NCI-H2171 treated with DMSO at 0.1 percent for 48 hours (cell line): ENCODE measurements at places on chromosomes 13 and 19.

GRCh38 chr13:76471486-76471885, 414.7 kb downstream of the KCTD12 start:
- DNase-seq, result no peak

DNA sequence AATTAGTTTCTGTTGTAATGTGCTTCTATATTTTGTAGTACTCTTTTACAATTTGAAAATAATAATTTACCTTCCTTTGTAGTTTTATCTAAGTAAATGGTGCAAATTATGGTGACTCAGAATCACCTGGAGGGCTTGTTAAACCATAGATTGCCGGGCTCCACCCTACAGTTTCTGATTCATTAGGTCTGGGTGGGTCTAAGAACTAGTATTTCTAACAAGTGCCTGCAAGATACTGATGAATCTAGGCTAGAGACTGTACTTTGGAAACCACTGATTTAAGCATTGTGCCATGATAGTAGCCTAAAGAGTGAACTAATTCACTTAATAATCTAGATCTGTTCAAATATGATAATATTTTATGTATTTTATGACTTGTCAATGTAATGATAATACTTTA, 437.4 kb upstream of the SPRY2 start:
- DNase-seq, result no peak

GRCh38 chr19:35715981-35716800, 1.6 kb upstream of the KMT2B start:
- peak; percentile 37 for DNase-seq

GRCh38 chr13:84137292-84137691, 255.0 kb upstream of the SLITRK1 start:
- no peak for DNase-seq

DNA sequence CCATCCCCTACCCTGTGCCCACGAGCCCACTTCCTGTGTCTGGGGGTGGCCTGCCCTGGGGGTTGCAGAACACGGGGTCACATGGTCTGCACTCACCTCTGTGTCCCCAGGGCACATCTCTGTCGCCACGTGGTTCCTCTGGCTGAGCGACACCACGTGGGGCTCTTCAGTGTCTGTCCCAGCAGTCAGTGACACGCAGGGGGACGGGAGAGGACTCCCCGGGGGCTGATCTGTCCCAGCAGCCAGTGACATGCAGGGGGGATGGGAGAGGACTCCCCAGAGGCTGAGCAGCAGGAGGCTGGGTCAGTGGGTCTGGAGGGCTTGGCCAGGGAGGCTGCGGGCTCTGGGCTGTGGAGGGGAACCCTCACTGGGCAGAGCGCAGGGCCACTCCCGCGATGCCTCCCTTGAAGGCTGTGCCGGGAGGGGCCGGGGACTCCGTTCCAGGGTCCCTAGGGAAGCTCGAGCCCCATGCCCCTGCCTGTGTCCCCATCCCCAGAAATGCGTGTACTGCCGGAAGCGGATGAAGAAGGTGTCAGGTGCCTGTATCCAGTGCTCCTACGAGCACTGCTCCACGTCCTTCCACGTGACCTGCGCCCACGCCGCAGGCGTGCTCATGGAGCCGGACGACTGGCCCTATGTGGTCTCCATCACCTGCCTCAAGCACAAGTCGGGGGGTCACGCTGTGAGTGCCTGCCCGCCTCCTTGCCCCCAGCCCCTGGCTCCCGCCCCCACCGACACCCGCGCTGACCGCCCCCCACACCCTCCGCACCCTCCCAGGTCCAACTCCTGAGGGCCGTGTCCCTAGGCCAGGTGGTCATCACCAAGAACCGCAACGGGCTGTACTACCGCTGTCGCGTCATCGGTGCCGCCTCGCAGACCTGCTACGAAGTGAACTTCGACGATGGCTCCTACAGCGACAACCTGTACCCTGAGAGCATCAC, 174.8 kb downstream of the KDM4B start:
- DNase-seq, result no peak

DNA sequence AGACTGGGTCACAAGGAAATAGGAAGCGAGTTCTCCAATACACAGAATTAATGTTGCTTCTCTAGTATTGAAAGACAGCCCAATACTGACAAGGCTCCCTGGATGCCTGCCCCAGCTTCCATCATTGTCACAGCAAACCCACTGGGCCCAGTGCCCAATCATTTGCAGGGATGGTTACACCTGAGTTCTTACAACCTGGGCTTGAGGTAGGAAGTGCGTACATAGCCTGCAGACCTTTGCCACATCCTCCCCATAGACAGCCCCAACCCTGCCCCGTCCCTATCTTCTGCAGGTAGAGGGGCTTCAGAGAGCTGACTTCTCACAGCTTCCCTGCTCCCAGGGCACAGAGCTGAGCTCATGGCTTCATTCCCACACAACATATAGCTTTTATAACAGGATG, 108.1 kb upstream of the UBL3 start:
- no peak for DNase-seq

- no peak for DNase-seq
These were observed 45.1 kb downstream of the ATP11A start for GRCh38 chr13:112734696-112735547.

DNA sequence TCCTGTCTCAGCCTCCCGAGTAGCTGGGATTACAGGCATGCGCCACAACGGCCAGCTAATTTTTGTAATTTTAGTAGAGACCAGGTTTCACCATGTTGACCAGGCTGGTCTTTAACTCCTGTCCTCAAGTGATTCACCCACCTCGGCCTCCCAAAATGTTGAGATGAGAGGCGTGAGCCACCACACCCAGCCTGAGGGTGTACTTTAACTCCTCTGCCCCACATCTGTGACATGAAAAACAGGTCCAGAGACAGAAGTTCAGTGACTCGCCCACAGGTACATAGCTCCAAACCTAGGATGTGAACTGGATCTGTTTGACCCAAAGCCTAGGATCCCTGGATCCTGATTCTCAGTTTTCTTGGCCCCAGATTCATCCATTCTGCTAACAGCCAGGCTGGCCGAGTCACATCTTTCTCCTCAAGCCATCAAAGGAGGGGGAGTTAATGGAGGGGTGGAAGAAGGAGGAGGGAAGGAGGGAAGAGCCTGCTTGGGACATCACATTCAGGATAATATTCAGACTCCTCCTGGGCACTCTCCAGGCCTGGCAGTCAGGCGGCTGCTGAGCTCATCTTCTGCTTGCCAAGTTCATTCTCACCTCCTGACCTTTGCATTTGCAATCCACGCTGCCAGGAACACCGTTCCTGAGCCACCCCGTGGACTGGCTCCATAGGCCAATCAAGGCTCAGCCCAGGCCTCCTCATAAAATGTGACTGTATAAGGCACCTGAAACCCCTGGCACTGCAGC, 3.1 kb downstream of the SPC24 start:
- DNase-seq, result no peak

DNA sequence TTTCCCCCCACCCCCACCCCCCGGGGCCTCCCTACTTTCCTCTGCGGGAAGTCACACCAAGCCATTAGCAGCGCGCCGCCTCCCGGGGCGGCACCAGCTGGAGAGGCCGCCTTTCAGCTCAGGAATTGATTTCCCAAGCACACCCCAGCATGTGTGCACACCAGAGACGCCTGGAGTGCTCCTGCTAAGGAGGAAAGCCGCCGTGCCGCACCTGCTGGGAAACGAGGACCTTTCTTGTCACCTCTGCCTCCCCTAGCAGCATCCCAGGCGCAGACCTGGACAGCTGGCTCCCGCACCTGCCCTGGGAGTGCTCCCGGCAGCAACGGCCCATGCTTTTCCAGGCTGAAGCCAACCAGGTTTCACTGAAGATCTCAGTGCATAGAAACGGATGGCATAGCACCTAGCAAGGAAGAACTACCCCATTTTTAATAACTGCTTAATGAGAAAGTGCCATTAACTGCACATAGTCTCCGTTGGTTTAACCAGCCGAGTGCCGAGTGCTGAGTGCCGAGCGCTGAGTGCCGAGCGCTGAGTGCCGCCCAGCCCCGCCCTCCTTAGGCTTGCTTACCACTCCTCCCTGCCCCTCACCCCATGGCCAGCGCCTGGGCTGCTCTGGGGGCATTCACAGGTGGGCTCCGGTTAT, 165.0 kb downstream of the USP12 start:
- peak; percentile 88 for DNase-seq

- no peak for DNase-seq
These were observed 43.4 kb upstream of the PDCD5 start for GRCh38 chr19:32537580-32537979.

DNA sequence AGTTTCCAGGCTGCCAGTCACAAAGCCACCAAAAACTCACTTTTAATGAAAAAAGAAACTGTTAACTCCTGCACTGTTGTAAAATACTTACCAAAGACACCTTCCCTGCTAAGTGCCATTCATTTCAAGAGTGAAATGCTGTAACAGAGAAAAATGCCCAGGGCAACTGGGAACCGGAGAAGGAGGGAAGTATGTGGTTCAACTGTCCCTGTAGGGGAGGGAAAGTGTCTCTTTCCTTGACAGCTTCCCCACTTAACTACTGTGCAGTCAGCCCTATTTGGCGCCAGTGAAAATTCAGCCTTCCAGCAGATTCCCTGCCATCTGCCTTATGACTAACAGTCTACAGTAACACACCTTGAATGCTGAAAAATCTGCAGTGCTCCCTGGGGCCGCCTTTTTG, 789.0 kb downstream of the DIAPH3 start:
- peak; percentile 73 for DNase-seq

DNA sequence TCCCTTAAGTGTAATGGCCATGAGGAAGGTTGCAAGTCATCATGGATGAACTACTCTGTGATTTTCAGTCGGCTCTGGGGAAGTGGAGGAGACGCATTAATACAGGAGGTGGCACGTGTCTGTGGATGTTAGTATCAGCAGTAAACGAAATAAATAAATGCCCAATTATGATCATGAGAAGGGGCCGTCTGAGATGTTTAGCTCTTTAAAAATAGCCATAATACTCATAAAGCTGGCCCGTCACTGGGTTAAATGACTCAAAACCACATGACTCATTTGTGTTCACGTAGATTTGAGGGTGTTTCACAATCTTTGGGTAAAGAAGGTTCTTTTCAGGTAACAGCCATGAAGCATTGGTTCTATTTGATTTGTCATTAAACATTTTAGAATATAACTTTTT, 620.6 kb downstream of the GPC6 start:
- no peak for DNase-seq

DNA sequence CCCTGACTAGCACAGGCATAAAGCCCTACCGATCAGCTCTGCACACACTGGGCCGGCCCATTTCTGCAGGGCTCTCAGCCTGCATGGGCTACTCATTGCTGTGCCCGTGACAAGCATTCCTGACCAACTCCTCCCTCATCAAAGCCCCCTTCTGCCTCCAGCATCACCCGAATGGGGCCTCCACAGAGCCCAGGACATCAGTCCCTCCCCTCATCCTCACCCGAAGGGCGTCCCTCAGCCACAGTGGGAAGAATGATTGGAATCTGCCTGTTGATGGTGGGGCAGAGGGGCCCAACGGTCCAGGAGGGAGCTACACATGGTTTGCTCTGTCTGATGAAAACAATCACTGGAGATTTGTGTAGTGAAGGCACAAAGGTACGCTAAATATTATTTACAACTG, 43.8 kb downstream of the SERP2 start:
- no peak for DNase-seq

DNA sequence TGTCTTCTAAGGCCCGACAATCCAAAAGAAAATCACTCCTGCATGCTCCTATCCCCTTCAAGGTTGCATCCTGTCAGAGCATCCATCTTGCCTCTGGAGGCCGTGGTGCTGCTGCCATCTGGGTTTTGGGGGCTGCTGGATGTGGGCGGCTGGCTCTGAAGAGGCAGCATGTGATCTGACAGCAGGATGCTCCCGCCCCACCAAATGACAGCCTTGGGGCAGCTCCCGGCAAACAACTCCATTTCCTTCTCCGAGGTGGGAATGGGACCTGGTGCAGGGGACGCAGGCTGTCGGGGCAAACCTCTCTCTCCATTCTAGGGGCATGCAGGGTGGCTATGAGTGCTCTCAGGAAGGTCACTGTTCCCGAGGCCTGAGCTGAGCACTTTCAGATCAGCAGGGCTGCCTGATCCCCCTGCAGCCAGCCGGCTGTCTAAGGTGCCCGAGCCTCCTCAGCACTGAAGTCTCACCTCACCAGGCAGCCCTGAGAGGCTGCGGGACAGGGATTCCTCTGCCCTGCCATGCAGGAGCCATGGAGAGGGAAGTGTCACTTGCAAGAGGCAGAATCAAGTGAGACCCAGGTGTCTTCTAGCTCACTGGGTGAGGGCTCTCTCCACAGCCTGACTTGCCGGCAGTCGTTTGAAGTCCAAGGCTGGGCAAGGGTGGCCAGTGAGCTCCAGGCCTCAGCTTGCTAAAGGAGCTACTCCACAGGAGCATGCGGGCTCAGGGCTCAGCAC, 28.8 kb downstream of the TSSK6 start:
- DNase-seq, result peak; percentile 54

GRCh38 chr13:19155321-19155861, 26.2 kb downstream of the TUBA3C start:
- DNase-seq, result no peak

GRCh38 chr13:29486551-29486950, 108.9 kb downstream of the SLC7A1 start:
- no peak for DNase-seq

DNA sequence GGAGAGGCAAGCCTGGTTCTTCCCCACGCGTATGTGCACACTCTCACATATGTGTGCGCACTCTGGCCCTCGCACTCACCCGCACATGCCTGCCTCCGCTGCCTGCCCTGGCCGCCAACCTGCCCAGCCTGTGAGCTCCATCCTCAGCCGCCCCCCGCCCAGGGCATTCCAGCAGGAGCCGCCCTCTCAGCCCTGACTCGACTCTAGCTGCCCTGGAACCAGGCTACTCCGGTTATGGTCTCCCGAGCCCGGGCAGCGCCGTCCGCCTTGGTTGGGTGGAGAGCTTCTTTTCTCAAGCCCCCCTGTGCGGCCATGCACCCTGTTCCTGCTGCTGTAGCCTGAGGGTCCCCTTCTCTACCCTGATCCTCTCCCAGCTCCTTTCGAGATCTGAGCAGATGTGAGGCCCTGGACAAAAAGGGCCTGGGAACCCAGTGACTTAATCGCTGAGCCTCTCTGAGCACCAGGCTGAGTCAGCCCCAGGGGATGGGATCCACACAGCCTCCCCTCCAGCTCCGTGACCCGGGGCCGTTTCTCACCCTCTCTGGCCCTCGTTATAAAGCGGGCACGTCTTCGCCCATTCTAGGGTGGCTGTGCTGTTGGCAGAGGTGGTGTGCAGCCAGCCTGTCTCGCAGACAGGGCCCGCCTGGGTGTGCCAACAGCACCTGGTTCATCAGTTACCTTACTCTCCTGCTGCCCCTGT, 191.5 kb downstream of the TEX29 start:
- DNase-seq, result no peak

DNA sequence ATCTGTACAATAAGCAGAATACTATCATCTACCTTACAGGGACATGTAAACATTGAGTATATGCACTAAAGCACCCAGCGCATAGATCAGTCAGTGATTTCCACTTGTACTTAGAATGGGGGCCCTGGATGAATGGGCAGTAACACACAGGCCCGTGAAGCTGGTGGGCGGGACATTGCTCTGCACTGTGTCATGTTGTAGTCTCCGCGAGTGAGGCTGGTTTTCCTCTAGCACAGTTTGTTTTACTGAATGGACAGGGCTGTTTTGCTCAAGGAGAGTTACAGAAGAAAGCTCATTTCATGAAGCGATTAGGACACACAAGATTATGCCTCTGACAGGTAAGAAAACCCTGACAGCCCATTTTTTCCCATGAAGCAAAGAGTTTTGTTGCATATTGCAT, 86.4 kb upstream of the SOX21 start:
- no peak for DNase-seq
